ENCODE measurements at places on chromosomes 3 and 15.
A peak's percentile ranks its signal among the peaks of the same experiment; 100 is the strongest.

DNA sequence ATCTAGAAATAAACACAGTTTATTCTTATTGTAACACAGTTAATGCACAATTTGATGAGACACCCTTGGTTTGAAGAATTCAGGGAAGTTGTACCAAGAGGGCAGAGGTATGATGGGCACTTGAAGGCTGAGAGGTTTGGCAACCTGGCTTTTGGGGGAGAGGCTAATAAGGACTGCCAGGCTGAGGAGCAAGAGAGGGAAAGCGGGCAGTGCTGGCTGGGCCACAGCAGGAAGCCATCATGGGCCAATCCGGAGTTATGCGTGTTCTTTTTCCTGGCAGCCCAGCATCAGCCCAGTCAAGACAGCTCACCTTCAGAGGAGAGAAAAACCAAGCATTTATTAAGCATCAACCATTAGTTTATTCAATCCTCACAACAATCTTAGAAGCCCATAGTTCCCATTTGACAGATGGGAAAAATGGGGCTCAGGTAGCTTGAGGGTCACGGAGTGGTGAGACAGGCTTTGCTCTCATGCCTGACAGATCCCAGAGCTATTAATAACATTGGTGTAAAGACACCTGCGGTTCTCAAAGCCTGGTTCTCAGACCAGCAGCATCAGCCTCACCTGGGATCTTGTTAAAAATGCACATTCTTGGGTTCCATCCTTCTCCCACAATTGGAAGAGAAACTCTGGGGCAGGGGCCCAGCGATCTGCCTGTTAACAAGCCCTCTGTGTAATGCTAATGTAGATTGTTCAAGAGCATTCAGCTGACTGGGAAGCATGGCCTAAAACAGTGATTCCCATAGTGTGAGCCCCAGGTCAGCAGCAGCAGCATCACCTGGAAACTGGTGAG lies 183.7 kb downstream of the NTRK3 start:
- no peak for DNase-seq

DNA sequence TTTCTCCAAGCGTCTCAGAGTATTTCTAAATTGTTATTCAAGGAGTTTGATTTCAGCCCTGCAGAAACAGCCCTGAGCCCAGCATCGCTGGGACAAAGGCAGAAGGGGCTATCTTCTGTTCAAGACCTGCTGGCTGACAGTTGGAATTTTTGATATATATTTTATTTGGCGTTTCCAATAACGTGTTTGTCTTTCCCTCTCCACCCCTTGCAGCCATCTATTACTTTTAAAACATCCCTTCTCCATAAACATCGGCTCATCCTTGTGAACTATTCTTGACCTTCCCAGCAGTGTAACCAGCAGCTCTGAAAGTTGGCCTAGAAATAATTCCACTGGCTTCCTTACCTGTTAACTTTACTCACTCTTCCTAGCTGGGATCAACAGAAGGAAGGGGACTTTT lies 5.5 kb upstream of the MEIS2 start:
- no peak for DNase-seq

- DNase-seq, result no peak
Observed at GRCh38 chr3:294096-294495, 97.5 kb downstream of the CHL1 start.

GRCh38 chr3:58998476-58999117 lies 51.2 kb downstream of the CFAP20DC start:
- DNase-seq, result peak; percentile 91

DNA sequence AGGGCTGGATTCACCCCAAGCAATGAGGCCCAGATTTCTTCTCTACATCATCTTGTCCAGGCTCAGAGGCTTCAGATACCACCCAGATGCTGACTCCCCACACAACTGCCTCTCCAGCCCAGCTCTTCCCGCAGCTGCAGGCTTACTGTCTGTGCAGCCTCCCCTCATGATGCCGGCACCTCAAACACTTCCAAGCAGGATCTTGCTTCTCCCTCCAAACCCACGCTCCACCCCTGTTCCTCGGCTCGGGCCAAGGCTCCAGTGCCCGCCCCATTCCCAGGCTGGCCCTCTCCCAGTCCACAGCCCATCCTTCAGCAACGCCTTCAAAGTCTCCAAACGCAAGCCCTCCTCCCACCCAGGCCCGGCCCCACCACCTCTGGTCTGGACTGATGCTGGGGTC lies 159.2 kb upstream of the LINGO1 start:
- no peak for DNase-seq

GRCh38 chr3:169847896-169848295 lies 21.8 kb downstream of the LRRC31 start:
- no peak for DNase-seq

DNA sequence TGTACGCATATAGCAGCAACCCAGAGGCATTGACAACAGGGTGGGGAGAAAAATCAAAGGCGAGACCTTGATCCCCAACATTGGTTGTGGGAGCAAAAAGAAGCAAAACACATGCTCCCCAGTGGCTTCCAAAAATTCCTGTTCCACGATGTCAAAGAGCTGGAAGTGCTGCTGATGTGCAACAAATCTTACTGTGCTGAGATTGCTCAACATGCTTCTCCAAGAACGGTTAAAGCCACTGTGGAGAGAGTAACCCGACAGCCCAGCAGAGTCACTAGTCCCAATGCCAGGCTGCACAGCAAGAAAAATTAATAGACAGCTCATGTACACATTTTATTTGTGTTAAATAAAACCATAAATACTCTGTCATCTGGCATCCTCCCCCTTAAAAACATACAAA lies 179.9 kb upstream of the PFN2 start:
- no peak for DNase-seq

DNA sequence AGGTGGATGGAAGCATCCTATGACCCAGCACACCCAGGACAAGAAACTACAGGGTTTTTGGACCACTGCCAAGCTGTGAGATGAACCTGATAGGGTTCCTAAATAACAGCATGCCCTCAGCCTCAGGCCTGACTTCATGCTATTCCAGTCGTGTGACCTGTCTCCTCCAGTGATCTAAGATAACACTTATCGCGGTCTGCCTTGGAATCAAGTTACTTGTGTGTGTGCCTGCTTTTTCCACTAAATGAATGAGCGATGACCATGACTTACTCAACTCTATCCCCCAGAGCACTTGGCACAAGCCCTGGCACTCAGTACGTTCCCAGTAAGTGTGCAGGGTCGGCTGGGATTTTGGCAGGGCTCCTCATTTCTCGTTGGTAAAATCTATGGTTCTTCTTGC lies 172.7 kb upstream of the TP63 start:
- DNase-seq, result peak; percentile 81

GRCh38 chr3:142817897-142818296 lies 71.0 kb downstream of the PCOLCE2 start:
- DNase-seq, result no peak

DNA sequence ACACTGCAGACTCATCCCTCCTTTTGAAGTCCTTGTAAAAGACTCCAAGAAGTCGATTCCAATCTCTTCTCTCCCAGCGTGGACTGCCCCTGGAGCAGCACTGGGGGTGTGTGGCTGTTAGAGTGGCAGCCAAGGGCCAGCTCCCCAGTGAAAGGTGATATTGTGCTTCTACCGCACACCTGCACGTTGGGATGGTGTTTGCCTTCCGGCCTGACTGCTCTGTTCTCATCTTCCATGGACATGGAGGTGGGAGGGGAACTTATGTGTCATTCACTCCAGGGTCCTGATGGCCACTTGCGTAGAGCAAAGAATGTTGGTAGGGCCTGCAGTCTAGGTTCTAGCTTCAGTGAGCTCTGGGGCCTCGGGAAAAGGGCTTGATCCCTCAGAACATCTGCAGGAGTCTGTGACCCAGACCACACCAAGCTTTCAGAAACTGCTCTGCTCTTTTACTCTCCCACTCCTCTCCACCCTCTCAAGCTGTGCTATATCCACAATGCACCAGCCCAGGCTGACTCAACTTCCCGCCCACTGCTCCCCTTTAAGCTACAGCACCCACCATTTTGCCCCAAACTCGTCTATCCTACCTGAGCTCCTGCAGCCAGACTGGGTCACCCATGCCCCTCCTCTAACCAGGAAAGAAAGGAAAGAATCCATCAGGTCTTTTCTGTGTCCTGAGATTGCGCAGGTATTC lies 31.3 kb downstream of the LIPC start:
- no peak for DNase-seq

GRCh38 chr15:67741308-67741707 lies 84.0 kb upstream of the SKOR1 start:
- DNase-seq, result no peak

GRCh38 chr3:105771392-105771791 lies 97.4 kb downstream of the CBLB start:
- DNase-seq, result no peak

- DNase-seq, result no peak
Observed at GRCh38 chr3:142013326-142013980, 135.9 kb downstream of the TFDP2 start.
